ENCODE measurements at places on chromosomes 6 and 20. TPM values are rescaled to one million over a fixed set of nuclear protein-coding genes. Genes with fewer than 3 reads are reported as not detected.

KCNK16 gene
- not detected for total RNA-seq

SPTLC3 gene
- total RNA-seq: 3.6 TPM

PRR18 gene
- not detected for total RNA-seq

FERMT1 gene
- 3.8 TPM for total RNA-seq

CST5 gene
- total RNA-seq: not detected

MYL9 gene
- total RNA-seq: 111 TPM

ACOT13 gene
- 5.7 TPM for total RNA-seq

ANGPT4 gene
- total RNA-seq: under 0.01 TPM

OR2H2 gene
- total RNA-seq: not detected

LAMA4 gene
- 518 TPM for total RNA-seq

SNAP25 gene
- total RNA-seq: 0.73 TPM

BEND6 gene
- 18.2 TPM for total RNA-seq

TPD52L1 gene
- total RNA-seq: 11.1 TPM

ZNF831 gene
- total RNA-seq: not detected

All from hair follicle dermal papilla cell (primary cell).